LHCN-M2 (cell line): ENCODE measurements at places on chromosomes 13 and 19.

DNA sequence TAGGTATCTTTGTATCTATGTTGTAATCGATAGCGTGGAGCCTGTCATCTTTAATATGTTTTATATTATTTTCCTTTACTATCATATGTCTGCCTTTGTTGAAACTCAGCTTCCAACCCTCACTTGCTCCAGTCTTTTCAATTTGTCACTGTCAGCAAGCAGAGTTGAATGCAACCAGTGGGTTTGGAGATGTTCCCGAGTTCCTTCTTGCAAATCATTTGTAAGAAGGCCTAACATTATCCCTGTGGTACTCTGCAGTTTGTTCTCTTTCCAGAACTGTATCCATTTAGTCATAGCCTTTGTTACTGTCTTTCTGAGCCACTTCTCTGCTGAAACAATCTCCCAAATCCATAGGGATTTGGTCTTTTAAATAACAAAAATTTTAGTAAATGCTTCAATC is 41.8 kb downstream of the RNASEH2B start:
- DNase-seq = no peak

- DNase-seq = peak; percentile 79
Measured at GRCh38 chr19:37655689-37656371, 565 bp upstream of the ZFP30 start.

GRCh38 chr19:40223135-40223822 is 3.2 kb downstream of the CCNP start:
- DNase-seq = no peak

- DNase-seq = no peak
Measured at GRCh38 chr19:35270381-35270811, 1.6 kb downstream of the USF2 start.

- peak; percentile 59 for DNase-seq
Measured at GRCh38 chr19:43809762-43810696, 7.8 kb upstream of the LYPD5 start.

GRCh38 chr19:30930941-30931706 is 418.1 kb downstream of the TSHZ3 start:
- DNase-seq = no peak

- DNase-seq = no peak
Measured at GRCh38 chr13:47875201-47875600, 125.9 kb downstream of the SUCLA2 start.

DNA sequence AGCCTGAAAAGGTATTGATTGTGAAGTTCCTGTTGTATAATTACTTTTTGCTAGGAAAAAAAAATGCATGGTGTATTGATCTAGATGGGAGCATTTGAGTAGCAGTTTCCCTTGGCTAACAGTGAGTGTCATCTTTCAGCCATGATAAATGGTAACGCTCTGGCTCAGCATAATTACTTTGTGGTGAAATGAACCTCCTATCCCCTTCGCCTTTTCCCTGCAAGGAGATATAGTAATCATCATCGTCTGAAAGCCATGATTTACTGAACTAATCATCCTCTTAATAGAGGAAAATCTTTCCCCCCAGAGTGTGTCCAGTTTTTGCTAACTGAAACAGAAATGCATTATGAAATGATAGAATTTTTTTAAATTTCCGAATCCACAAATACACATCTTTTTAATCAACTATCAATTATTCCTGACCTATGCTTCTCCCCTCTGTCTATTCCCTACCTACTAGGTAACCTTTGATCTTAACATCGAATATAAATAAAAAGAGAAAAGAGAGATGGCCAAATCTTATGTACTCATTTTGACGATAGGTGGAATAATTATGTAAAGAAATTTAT is 88.7 kb downstream of the MAB21L1 start:
- DNase-seq = no peak

DNA sequence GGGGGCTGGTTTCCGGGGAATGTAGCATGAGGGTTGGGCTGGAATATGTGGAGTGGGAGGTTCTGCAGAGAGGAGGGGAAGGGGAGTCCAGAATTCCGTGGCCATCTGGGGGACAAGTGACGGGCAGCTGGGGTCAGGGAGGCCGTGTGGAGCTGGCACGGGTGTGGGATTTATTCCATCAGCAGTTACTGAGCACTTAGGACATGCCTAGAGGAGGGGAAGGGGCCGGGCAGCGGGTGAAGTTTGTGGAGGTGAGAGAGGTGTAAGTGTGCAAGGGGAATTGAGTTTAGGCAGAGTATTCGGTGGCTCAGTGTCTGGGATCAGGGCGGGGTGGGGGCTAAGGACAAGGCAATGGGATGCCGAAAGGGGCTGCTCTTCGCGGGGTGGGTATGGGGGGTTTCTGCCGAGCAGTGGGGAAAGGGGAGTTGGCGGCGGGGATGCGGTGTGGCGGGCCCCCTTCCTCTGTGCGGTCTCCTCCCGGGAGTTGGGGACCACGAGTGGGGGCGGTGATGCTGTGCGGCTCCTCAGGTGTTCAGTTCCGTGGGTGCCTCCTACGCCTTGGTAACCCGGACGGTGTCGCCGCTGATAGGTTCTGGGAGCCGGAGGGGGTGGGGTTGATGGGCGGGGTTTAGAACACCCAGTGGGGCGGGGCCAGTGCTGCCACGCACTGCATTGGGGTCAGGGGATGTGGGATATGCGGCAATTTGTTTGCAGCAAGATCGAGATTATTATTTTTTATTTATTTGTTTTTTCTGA is 5.4 kb downstream of the CCDC61 start:
- no peak for DNase-seq

- DNase-seq = no peak
Measured at GRCh38 chr19:56112313-56112709, 8.8 kb downstream of the ZNF787 start.

- no peak for DNase-seq
Measured at GRCh38 chr13:71861769-71862458, 5.1 kb downstream of the DACH1 start.

- peak; percentile 41 for DNase-seq
Measured at GRCh38 chr13:27172495-27172842, 858 bp upstream of the USP12 start.

GRCh38 chr19:3740431-3740830 is 21.1 kb downstream of the APBA3 start:
- DNase-seq = no peak
